Brain (organoid and tissue), 16 donors: ENCODE measurements at places on chromosomes 3 and 15.

GRCh38 chr15:69595009-69595791, 142.6 kb downstream of the RPLP1 start:
- DNase-seq = peak; percentile 52

DNA sequence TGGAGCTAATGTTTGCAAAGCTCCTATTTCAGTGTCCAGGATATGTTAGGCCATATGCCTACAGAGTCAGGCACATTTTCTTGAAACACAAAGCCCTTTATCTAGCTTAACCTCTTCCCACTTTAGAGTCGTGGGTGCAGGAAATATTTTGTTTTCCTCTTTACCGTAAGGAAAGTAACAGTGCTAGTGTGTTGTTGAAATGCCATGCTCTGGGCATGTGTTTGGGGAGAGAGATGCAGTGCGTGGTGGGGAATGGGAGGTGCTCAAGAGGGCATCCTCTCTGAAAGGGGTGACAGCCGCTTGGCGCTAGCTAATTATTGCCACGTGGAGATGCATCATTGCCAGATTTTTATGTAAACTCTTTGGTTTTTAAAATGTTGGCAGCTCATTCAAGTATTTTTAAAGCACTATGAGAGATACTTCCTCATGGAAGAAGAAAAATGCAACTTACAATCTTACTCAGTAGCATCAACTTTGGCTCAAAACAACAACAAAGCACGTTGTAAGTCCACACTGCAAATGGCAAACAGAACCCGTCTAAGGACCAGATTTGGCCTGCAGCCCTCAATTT, 152.6 kb downstream of the LPP start:
- peak; percentile 88 for DNase-seq

- peak; percentile 49 for DNase-seq
Measured at GRCh38 chr3:39106851-39107387, 508 bp downstream of the GORASP1 start.

- no peak for DNase-seq
Measured at GRCh38 chr15:41978534-41978933, 6.2 kb upstream of the EHD4 start.

- DNase-seq = no peak
Measured at GRCh38 chr3:73029321-73029796, 32.1 kb upstream of the EBLN2 start.

- DNase-seq = no peak
Measured at GRCh38 chr3:121836064-121836463, 1.1 kb downstream of the EAF2 start.

GRCh38 chr3:12336099-12336498, 47.2 kb downstream of the PPARG start:
- DNase-seq = no peak

GRCh38 chr15:75061272-75061671, 37.9 kb downstream of the PPCDC start:
- no peak for DNase-seq

DNA sequence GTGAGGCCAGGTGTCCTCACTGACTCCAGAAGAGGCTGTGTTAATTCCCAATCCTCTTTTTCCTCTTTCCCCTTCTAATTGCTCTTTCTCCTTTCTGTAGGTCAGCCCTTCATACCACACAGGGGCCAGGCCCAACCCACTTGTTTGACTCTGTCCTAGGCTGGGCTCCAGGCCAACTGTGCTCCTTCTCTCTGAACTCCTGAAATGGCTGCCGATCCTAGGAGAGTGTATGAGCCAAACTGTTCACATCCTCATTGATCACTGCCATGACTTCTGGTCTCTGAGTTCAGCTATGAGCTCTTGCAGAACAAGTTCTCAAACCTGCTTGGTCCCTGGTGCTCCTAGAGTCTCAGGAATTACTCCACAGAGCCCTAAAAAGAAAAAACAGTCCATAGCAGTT, 145.1 kb downstream of the VGLL4 start:
- no peak for DNase-seq

GRCh38 chr3:50503504-50504342, at the start of gene CACNA2D2:
TSS of gene CACNA2D2 (minus strand) at chr3:50503634. CDS start at chr3:50503423, 211 bp downstream.
- peak; percentile 72 for DNase-seq

- DNase-seq = no peak
Measured at GRCh38 chr3:126607214-126607908, 47.6 kb downstream of the TXNRD3 start.

DNA sequence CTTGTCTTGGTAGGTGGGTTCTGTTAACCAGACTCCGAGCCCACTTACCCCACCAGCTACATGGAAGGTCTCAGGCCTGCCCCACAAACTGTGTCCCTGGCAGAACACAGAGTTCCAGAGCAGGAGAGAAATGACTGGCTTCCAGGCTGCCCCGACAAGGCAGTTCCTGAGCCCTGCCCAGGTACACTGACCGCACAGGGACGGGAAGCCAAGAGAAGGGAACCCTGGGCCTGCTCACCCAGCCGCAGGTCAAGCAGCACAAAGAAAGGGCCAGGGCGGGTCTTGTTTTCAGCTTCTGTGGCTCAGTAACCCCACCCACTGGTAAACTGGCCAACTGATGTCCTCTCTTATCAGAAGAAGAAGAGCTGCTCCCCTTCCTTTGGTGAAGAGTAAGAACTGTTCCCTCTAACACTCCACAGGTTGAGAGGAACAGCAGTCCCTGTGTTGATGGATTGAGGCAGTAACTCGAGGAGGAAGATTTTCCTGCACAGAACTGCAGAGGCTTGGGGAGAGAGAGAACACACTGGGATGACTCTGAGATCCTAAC, 68.4 kb downstream of the CRTC3 start:
- DNase-seq = no peak

DNA sequence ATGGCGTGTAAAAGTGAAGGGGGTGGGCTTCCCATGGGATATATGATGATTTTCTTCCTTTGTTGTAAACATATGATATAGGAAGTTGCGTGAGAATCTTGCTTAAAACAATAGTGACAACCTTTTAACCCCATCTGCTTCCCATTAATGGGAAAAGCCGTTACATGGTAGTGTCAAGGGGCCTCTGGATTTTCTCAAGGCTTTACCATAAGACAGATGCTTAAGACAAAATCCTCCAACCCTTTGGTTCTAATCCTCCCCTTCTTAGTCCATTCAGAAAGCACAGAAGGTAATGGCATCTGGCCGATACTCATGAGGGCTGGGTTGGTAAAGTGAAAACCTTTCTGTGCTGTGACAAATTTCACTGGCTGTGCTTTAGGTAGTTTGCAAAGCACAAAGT, 25.0 kb downstream of the DPH3 start:
- DNase-seq = no peak

DNA sequence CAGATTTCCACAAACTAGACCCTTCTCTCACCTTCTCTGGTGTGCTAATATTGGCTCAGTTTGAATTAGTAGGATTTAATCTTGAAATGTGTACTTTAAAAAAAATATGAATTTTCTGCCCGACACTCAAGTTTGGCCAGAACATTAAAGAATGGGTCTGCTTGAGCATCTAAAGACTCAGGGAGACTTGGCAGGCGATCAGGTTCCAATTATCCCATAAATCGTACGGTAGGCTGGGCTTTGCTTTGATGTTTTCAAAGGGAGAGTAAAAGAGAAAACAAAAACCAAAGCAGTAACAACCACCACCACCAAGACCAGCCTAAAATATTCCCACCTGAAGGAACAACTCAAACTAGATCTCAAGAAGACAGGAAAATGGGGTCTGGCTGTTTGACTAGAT, 230.8 kb downstream of the EBLN2 start:
- peak; percentile 70 for DNase-seq

- no peak for DNase-seq
Measured at GRCh38 chr3:61409638-61410037, 151.7 kb upstream of the PTPRG start.

DNA sequence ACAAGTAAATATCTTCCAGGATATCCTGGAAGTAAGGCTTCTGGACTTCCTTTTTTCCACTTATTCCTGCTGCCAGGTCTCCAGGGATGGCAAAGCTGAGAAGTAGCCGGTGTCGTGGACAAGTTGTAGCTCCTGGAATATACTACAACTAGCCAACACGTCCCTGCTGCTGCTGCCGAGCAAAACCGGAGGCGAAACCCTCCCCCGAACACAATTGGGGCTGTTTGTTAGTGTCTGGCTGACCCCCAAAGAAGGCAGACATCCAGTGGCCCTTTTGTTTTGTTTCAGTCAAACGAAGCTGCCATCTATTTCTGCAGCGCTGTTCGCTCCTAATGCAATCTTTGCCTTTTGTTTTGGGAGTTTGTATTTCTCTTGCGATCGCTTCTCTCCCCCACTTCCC, 45.3 kb upstream of the EIF5A2 start:
- DNase-seq = peak; percentile 5

DNA sequence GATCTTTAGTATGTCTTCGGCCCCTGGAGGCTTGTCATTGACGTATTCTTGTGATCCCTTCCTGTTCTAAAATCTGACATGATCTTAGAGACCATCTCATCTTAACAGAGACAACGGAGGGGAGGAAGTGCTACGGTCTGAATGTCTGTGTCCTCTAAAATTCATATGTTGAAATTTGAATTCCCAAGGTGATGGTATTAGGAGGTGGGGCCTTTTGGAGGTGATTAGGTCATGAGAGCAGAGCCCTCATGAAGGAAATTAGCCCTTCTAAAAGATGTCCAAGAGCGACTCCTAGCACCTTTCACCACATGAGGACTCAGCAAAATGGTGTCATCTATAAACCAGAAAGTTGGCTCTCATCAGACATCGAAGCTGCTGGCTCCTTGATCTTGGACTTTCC, 233.2 kb upstream of the CMC1 start:
- no peak for DNase-seq

DNA sequence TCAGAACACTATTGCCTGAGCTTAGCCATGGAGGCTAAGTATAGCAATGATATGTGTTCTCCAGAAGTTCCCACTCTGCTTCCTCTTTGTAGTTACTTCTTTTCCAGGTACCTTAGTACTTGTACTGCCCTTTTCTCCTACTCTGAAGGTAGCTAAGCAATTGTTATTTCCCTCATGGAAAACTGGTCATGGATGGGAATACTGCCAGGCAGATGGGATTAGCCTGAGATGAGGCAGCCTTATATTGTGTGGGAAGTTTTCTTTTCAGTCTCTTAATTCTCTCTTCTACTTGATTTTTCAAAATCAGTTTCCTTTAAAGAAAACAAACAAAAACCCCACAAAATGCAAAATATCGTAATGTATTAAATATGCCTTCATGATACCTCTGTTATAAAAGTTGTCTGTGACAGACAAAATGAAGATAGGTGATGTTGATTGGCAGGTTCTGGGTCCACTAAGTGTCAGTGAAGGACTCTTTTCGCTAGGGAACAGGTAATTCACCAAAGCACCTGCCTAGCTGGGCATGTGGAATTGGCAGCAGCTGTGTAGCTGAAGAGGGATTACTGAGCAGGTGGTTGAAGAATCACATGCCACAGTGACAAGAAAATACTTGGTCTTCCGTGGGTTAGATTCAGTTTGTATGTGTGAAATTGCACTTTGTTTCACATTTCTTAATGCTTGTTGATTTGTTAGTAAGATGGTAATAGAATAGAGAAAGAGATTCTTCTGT, 4.1 kb downstream of the ZNF609 start:
- DNase-seq = no peak

- no peak for DNase-seq
Measured at GRCh38 chr3:5192571-5193365, 5.3 kb downstream of the EDEM1 start.

DNA sequence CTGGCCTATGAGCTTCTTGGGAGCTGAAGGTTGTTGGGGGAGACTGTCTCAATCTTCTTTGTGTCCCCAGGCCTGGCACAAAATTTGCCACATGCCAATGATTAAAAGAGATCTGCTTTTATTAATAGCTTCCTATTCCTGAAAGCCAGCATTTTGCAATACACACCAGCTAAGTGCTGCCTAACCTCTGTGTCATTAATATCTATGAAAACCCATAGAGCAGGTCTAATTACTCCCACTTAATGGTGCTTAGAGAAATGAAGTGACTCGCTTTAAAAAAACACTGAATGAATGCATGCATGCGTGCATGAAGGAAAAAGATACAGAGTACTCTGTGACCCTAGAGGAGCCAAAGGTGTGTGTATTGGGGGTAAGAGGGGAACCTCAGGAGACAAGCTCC, 55.0 kb downstream of the SLC6A1 start:
- DNase-seq = no peak

GRCh38 chr3:54917862-54918261, 10.0 kb downstream of the LRTM1 start:
- no peak for DNase-seq

DNA sequence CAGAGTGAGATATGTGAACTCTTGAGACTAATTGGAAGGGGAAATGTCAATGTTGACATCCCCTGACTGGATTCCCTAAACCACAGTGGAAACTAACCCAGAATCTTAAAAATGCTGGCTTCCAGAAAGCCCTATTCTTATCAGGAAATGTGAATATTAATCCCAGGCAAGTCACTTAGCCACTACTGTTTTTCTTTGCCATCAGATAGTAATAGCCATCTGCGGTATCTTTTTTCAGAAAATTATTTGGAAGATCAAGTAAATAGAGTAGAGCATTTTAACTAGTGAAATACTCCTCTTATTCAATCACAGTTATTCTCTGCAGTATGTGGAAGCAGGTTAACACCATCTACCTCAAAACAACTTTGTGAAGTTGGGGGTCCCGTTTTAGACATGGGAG, 318.9 kb downstream of the RORA start:
- no peak for DNase-seq

- DNase-seq = no peak
Measured at GRCh38 chr15:72057548-72058091, 60.3 kb downstream of the MYO9A start.

GRCh38 chr3:186691676-186692075, 25.5 kb upstream of the KNG1 start:
- DNase-seq = no peak

GRCh38 chr15:88083811-88084760, 172.5 kb downstream of the NTRK3 start:
- DNase-seq = no peak

- DNase-seq = peak; percentile 64
Measured at GRCh38 chr3:23712656-23713559, 92.8 kb upstream of the UBE2E1 start.

DNA sequence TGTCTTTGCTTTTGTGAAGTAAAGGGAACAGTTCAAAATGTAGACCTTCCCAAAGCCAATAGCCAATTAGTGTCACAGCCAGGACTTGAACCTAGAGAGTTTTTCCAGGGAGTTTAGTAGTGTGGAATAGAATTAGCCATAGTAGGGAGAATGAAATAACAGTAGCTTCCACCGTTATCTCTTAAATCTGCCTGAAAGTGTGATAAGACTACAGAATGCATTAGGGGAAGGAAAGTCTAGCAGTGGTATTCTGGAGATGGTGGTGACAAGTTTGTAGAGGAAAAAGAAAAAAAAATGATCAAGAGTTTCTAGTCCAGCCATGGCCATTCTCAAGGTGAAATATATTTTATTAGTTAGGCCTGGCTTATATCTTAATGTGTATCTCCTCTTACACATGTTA, 13.8 kb downstream of the ATP11B start:
- no peak for DNase-seq

GRCh38 chr15:54566654-54567053, 588.4 kb downstream of the UNC13C start:
- no peak for DNase-seq

DNA sequence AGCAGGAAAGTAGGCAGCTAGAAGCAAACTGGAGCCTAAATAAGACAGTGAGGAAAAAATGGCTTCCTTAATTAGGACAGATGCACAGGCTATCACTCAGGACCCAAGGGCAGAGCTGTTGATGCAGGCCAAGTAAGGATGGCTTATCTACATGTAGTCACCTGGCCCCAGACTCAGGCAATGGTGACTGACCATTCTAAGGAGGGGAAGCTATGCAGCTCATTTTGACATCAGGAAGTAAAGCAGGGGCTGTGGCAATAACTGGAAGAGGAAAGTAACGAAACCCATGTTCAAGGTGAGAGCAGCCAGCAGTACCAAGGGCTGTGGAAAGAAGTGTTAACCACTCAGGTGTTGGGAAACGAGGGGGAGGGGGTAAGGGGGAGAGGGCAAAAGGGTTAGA, 16.2 kb downstream of the ACAD11 start:
- DNase-seq = no peak

- DNase-seq = peak; percentile 70
Measured at GRCh38 chr15:39704689-39705088, 78.0 kb downstream of the FSIP1 start.
